ENCODE measurements at places on chromosomes 16 and 17.

GRCh38 chr16:75494184-75494583, 1.1 kb downstream of the CHST6 start:
- DNase-seq: no peak

GRCh38 chr16:66599726-66600125, 4.8 kb upstream of the CMTM3 start:
- no peak for DNase-seq

DNA sequence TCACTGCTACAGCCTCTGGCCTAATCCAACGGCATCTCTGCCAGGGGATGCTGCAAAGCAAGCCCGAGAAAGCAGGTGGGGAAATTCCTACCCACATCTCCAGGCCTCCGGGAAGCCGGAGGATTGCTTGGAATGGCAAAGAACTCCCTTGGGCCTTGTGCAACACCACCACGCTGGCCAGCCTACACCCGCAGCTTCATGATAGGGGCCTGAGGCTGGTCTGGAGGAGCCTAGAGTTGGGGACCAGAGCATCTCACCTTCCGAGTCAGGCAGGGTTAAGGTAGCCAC, 20.3 kb downstream of the GGA3 start:
- no peak for DNase-seq

- no peak for DNase-seq
Observed at GRCh38 chr17:72772331-72772821, 320.1 kb downstream of the SLC39A11 start.

GRCh38 chr17:80146121-80147034, 550 bp downstream of the EIF4A3 start:
- DNase-seq: peak; percentile 42

- DNase-seq: no peak
Observed at GRCh38 chr16:85750827-85751697, at the start of gene C16orf74. C16orf74 (minus strand) TSS chr16:85751096; CDS start chr16:85735217, 15,879 bp downstream.

GRCh38 chr17:3558603-3559269, 1.1 kb upstream of the TRPV3 start:
- DNase-seq: no peak

- no peak for DNase-seq
Observed at GRCh38 chr17:61579347-61579746, 11.7 kb downstream of the NACA2 start.

DNA sequence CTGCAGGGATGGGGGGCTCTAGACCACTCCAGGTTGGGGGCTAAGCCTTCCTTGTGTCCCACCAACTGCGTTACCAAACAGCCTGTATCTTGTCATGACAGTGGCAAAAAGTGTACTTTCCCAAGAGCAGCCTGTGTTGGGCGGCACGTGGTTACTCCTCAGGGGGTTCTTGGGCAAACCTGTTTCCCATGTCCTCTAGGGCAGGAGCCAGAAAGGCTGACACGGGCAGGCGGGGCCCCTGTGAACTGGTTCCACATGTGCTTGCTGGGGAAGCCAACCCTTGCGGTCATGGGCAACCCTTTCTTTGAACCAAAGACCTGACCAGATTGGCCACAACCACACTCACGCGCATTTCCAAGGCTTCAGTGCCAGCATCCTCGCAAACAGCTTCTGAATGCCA, 228.5 kb downstream of the RBFOX3 start:
- DNase-seq: no peak

- DNase-seq: peak; percentile 67
Observed at GRCh38 chr17:13030459-13031300, 12.9 kb upstream of the ELAC2 start.

DNA sequence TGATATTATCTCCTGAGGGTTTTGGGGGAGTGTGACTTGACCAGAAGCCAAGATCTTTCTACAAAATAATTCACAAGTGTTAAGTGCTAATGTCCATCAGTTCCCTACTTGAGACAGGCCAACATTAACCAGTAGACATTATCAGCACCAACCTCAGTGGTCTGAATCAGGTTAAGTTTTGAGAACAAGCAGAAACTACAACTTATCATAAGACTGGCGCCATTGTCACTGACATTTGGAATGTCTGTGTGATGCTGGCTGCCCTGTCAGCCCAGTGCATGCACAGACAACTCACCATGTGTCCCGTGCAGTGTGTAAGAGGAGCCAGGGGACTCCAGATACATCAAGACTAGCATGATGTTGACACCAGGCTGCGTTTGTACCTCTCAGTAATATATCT, 76.8 kb downstream of the CCDC182 start:
- no peak for DNase-seq

DNA sequence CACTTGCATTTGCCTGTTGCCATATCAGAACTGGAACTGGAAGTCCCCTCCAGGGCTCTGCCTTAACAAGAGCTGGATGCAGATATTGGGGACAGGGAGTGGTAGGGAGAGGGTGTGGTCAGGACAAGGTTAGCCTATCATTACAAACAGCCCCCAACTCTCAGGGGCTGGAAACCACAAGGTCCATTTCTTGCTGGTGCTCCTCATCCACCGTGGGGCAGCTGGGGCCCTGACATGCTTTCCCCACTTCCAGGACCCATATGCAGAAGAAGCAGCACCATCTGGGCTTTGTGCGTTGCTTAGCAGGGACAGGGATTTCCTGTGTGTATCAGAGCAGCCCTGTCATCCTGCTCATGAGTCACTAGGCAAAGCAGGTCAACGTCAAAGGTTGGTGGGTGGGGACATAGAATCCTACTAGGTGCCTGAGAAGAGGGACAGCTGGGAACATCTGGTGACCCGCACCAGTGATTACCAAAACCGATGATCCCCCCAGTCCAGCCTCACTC, 26.9 kb downstream of the RGS9 start:
- no peak for DNase-seq

DNA sequence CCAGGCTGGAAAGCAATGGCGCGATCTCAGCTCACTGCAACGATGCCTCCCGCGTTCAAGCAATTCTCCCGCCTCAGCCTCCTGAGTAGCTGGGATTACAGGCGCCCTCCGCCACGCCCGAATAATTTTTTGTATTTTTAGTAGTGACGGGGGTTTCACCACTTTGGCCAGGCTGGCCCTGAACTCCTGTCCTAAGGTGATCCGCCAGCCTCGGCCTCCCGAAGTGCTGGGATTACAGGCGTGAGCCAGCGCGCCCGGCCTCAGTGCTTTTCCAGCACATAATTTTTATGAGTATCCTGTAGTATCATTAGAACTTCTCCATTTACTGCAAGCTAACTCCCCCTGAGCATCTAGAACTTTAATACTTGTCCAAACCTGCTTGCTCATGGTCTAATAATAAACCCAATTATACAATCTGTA, 1.8 kb downstream of the UBE2G1 start:
- no peak for DNase-seq

GRCh38 chr17:12613566-12613965, 52.1 kb upstream of the MYOCD start:
- no peak for DNase-seq

DNA sequence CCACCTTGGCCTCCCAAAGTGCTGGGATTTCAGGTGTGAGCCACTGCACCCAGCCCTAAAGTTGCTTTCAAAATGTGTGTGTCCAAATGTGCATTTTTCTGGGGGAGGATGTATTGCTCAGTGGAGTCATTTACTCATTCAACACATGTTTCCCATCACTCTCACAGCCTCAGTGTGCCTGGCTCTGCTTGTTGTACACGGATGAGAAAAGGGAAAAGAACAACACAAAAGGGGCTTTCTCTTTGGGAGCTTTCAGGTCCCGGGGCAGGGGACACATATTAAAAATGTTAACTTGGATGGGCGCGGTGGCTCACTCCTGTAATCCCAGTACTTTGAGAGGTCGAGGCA, 1.7 kb upstream of the PPL start:
- DNase-seq: no peak

DNA sequence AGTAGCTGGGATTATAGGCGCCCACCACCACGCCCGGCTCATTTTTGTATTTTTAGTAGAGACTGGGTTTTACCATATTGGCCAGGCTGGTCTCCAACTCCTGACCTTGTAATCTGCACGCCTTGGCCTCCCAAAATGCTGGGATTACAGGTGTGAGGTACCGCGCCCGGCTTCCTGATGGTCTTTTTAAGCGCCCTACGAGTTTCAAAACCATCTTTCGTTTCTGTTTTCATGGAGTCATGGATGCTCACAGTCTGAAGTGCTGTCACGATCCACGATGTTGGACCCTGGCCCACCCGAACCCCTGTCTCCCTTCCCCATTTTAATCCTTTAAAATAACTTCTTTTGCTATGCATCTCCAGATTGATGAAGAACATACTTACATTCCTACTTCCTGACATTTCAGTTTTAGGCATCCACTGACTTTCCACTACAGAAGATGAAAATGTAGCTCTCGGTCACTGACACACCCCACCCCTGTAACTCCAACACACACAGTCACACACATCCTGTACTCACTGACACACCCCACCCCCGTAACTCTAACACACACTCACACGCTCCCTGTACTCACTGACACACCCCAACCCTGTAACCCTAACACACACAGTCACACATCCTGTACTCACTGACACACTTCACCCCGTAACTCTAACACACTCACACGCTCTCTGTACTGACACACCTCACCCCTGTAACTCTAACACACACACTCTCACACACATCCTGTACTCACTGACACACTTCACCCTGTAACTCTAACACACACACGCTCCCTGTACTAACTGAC, 22.6 kb upstream of the WDR45B start:
- DNase-seq: no peak

DNA sequence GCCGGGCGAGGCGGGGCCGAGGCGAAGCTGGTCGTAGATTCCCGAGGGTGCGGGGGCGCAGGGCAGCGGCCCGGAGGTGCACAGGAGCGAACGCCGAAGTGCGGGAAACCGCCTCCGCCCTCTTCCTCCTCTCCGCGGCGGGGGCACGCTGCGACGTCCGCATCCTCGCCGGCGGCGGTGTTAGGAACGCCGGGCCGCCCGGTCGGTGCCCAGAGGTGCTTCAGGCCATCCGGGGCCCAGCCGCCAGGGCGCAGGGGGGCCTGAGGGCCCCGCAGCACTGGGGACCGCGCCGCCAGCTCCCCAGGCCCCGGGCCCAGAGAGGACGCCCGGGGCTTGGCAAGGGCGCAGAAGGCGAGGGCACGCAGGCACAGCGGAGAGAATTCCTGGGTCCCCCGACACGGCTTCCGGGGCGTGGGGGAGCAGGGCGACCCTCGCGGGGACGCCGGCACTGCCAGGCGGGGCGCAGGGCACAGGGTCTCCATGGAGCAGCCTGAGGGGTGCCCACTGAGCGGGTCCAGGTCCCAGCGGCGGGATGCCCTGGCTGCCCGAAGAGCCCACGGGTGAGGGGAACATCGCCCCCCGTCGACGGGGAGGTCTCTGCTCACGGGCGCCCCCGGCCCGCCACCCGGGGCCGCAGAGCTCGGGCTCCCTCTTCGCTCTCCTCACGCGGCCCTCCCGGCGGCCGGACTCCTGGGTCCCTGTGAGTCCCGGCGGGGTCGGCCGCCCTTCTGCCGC, 576 bp downstream of the EPOP start:
- no peak for DNase-seq

DNA sequence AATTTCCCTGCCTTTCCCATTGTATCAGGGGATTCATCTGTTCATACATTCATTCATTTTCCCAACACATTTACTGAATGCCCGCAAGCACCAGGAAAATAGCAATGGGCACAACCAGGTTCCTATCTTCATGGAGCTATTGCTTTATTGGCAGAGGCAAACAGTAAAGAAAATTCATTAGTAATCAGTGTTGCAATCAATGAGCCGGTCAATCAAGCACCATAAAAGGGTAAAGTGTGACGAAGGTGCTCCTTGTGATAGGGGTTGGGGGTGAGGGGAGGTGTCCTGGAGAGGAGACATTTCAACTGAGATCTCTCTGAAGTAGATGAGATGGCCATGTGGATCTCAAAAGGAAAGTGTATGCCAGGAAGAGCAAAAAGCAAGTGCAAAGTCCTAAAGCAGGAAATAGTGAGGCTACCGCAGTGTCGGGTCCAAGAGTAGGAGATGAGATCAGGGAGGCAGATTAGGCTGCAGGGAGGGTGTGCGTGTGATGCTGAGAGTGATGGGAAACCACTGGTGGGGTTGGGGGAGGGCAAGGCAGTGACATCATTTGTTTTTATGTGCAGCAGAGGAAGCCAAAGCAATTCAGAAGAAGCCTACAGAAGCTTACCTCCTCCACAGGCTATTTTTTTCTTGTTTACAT, 28.4 kb downstream of the CDH13 start:
- DNase-seq: no peak

- no peak for DNase-seq
Observed at GRCh38 chr16:87382023-87382785, 1.4 kb downstream of the FBXO31 start.

DNA sequence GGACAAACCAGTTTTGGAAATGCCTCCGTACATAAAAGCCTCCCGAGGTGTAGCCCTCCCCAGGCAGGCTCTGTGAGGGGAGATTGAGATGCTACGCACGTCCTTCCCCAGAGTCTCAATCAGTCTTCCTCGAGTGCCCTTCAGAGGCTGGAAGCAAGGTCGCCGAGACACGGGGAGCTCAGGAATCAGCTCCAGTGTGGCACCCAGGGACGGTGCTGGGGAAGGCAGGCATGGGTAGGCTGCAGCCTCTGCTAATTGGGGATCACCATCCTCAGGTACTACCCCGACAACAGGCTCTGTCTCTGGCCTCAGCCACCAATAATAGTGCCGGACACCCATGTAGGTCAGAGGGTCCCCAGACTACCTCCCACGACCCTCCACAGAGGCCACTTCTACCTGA, 28.1 kb upstream of the GSG1L start:
- no peak for DNase-seq

GRCh38 chr17:2594722-2595599, 1.5 kb downstream of the PAFAH1B1 start:
- DNase-seq: no peak

GRCh38 chr16:77738706-77739558, 16.6 kb downstream of the NUDT7 start:
- no peak for DNase-seq

- no peak for DNase-seq
Observed at GRCh38 chr16:57475711-57476339, 10.5 kb downstream of the DOK4 start.
